ENCODE measurements at places on chromosomes 7 and 10.
A peak's percentile ranks its signal among the peaks of the same experiment; 100 is the strongest.

DNA sequence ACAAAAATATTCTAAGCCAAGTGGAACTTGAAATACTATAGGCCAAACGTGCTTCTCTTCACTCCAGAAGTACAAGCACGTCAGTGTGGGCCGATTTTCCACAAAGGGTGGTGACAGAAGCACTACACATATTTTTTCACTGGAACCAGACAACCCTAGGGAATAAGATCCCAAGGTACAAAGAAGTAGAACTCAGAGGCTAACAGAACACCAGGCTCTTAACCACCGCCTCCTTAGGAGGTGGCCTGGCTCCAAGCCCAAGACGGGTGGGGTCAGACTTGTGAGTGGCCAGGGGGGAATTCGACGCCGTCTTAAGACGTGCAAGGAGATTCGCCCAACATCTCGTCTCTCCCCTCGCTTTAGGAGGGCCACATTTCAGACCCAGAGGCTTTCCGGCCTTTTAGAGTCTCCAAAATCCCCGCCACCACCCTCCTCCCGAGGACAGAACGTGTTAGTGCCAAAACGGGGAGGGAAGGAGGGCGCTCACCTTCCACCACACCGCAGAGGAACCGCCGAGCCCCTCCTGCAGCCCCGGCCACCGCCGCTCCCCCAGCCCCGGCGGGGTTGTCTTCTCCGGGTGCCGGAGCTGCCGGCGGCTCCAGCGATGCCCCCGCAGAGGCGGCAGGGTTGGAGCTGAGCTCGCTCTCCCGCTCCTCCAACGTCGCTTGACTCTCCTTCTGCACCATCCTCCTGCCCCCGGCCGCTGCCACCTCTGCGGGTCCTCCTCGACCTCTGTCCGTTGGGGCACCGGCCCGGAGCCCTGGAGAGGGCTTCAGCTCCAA is 716 bp downstream of the OGA start:
- no peak for DNase-seq

DNA sequence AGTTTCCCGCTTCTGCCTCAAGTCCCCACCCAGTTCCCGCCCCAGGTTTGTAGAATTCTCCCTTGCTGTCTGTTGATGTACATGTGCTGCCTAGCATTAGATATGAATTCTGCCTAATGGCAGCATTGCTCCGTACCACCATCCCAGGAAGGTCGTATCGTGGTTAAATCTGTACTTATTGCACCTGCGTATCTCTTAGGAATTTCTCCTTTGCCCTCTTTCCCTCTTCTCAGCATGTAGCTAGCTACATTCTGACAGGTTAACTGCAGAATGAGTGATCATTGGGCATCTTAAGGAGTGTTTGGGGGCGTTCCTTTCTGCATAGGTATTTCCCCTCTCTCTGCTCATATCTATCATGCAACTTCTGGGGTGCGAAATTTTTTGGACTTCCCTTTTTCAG is 293.1 kb downstream of the GPR158 start:
- no peak for DNase-seq

DNA sequence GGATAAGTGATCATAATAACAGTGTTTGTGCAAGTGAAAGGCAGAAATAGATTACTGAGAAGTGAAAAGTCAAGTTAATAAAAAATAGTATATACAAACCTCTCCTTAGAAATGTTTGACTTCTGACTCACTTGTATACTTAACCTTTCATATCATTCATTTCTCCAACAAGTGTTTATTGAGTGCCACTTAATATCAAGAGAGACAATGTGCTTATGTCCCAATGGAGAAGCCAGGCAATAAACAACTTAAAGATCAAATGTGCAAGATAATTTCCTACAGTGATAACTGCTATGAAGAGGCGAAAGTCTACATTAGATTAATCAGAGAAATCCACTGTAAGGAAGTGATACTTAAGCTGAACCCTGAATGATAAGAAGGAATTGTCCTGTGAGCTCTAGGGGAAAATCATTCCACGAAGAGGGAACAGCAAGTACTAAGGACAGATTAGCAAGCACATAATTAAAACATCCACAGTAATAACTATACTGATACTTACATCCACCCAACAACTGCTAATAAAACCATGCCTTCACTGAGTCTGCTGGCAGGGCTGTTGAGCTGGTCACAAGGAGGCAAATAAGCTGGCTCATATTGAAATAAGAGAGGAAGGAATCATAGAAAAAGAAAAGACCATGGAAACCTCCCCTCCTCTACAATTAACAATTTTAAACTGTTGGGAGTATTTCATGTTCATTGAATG is 203.5 kb downstream of the CTNNA3 start:
- DNase-seq = no peak

GRCh38 chr7:90119178-90119971 is 34.9 kb upstream of the STEAP1 start:
- peak; percentile 74 for DNase-seq

GRCh38 chr7:159112136-159113011 is 32.3 kb downstream of the VIPR2 start:
- DNase-seq = no peak

GRCh38 chr10:133473270-133473669 is 19.5 kb downstream of the SCART1 start:
- DNase-seq = no peak

DNA sequence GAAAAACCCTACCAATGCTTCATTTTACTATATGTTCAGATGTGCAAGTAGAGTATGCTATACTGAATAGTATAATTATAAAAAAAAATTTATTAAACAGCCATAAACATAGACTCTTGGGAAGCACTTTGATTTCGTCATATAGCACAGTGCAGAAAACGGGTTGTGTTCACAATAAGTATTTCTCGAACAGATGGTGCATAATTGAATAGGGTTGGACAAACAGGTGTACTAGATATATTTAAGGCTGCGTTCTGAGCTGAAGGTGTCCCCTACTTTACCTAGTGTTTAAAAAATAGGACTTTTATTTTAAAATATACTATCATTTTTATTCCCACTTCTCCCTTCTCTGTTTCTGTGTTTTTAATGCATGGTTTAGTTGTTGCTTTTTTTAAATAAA is 841.5 kb downstream of the ANKRD7 start:
- no peak for DNase-seq

DNA sequence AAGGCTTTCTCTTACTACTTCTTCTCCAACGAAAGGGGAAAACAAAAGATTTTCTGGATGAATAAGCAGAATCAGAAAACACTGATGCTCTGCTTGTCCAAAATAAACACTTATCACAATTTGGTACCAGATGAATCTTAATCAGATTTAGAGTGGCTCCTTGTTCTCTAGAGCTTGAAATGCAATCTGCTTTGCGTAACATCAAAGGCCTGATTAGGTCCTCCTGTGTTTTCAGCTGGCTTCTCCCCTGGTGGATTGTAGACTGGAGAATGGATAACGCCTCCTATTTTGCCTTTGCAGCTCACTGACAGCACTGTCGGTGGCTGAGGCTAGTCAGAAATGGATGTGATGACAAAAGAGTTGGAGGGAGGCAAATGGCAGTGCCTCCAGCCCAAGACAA is 91.2 kb downstream of the FAM13C start:
- DNase-seq = no peak

DNA sequence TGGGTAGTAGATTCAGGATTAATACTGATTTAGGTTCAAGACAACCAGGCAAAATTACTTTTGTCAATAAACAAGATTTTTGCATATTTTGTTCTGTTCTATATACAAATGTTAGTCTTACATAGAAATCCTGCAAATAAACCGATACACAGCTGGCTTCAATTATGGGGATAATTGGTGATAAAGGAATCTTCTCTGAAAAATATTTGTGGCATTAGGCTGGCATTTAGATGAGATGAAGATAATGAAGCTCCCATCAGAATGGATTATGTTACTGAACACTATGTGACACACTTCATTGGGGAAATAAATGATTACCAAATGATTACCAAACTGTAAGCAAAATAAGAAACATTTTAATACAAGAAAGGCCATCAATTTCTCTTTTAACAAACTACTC is 65.8 kb downstream of the NT5C2 start:
- DNase-seq = no peak

DNA sequence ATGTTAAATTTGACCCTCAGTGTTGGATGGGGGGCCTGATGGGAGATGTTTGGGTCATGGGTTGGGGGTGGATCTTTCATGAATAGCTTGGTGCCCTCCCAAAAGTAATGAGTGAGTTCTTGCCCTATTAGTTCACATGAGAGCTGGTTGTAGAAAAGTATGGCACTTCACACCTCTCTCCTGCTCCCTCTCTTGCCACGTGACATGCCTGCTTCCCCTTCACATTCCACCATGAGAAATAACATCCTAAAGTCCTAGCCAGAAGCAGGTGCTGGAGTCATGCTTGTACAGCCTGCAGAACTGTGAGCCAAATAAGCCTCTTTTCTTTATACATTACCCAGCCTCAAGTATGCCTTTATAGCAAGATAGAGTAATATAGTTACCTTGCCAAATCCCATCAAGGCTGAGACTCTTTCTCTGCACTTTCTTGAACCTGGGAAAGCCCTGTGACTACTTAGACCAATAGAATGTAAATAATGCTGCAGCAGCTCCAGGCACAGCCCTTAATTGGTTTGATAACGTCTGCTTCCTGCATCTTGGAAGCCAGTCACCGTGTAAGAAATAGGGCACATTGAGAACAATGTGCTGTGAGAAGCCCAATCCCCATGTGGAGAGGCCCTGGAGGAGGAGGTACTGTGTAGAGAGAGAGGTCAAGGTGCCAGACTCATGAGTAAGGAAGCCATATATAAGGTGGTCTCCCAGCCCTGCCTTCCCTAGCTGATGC is 88.0 kb upstream of the NAMPT start:
- no peak for DNase-seq

GRCh38 chr7:157872447-157872846 is 535.6 kb downstream of the DNAJB6 start:
- no peak for DNase-seq

DNA sequence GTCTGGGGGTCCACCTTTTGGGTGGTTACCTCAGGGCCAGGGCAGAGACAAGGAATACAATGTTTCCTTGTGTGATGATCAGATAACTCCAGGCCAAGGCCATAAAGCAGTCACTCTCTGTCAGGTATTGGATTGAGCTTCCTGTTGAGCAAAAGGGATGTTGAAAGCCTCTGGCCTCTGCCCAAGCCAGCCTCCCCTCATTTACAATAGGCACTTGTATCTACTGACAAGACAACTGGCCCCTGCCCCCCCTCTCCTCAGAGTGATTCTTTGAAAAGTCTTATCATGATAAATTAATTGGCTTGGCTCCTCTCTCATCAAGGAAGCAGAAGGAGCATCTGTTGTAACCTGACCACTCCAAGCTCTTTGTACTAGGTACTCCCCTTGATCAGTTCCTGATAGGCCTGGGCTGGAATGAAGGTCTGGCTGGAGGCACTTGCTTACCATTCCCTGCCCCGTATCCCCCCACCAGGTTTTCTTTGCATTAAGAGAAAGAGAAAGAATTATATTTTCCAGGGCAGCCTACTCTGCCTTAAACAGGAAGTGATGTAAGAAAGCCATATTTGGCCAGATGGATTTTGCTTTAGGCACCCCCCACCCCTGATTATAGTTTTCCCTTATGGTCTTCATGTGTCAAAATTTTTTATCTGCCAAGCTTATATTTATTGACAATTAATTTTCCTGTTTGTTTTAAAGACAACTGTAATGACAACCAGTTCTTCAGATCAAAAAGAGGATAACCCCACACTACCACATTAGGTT is 42.1 kb upstream of the HPS1 start:
- no peak for DNase-seq

GRCh38 chr10:72459301-72459700 is 104.6 kb upstream of the DNAJB12 start:
- no peak for DNase-seq

DNA sequence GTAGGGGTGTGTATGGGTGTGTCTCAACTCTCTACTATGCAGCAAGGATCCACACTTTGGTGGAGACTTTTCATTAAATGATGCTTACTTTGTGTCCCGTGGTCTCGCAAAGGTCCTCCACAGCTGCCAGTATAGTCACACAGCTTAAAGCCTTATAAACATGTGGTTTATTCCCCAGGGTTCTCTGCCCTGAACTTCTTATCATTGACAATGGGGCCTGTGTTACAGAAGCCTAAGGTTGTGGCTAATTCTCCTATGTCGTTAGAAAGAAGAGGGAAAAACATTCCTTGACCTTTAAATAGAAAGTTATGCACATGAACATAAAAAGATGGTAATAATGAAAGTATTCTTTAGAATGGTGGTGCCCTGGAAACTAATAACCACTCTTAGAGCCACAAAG is 201.4 kb downstream of the INHBA start:
- no peak for DNase-seq

GRCh38 chr7:44769776-44770294 is 21.2 kb downstream of the ZMIZ2 start:
- no peak for DNase-seq
